ENCODE measurements at places on chromosomes 2 and 18.

DNA sequence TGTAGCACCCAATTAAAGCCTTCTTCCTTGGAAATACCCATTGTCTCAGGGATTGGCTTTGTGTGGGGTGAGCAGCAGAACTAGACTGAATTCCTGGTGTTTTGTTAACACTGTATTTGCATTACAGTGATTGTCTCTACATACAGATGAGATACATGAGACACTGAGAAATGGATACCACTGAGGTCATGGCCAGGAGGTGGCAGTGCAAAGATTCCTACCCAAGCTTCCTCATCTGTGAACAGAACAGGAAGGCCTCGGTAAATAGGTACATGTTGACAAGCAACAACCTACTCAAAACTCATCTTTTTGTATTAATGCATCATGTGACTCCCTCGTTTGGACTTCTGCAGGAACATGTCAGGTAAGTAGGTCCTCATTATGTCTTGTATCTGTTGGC, 445.8 kb upstream of the RGPD4 start:
- DNase-seq: no peak

DNA sequence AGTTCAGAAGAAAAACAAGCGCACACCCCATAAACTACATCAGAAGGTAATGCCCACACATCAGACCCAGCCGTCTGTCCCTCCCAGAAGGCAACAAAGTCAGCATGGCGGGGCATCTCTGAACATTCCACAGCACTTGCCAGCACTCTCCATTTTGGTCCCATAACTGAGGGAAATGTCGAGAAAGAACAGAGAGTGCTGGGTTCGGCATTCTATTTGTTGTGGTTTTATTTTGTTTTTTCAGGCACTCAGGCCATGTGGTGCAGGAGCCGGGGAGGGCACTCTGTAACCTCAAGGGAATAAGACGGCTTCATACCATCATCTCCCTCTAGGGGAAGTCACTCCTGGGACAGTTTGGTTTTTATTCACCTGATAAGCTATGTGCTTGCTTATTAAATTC, 156.0 kb downstream of the SEPTIN10 start:
- no peak for DNase-seq

- no peak for DNase-seq
These were observed 14.4 kb upstream of the E2F6 start for GRCh38 chr2:11480406-11480805.

- no peak for DNase-seq
These were observed 77.9 kb downstream of the DTNA start for GRCh38 chr18:34787931-34788532.

- DNase-seq: no peak
These were observed 280.8 kb upstream of the NRP2 start for GRCh38 chr2:205401511-205401910.

DNA sequence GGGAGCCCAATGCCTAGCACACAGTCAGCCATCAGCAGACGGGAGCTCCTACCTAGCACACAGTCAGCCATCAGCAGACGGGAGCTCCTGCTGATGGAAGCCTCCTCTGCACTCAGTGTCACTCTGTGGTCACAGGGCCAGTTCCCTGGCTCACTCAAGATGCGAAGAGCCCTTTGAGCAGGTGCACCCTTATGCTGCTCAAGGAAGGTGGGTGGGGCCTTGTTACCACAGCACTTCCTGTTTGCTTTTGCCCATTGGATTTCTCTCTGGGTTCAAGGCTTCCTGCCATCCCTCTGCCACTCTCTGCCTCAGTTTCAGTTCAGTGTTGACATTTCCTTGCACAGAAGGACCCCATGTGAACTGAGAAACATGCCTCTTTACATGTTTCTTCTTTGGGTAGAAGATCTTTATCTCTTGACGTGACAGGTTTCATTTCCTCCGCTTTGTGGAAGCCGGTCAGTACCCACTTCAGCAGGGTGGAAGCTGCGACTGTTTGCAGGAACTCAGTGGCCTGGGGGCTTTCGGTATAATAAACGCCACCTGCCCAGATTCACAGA, 11.6 kb downstream of the TRIB2 start:
- DNase-seq: no peak

- DNase-seq: no peak
These were observed 9.6 kb upstream of the TEX51 start for GRCh38 chr2:126889071-126889470.
